DMS79 (cell line): ENCODE measurements at places on chromosomes 4 and X.

- peak; percentile 56 for DNase-seq
Measured at GRCh38 chr4:129362691-129363274, 266.8 kb downstream of the C4orf33 start.

DNA sequence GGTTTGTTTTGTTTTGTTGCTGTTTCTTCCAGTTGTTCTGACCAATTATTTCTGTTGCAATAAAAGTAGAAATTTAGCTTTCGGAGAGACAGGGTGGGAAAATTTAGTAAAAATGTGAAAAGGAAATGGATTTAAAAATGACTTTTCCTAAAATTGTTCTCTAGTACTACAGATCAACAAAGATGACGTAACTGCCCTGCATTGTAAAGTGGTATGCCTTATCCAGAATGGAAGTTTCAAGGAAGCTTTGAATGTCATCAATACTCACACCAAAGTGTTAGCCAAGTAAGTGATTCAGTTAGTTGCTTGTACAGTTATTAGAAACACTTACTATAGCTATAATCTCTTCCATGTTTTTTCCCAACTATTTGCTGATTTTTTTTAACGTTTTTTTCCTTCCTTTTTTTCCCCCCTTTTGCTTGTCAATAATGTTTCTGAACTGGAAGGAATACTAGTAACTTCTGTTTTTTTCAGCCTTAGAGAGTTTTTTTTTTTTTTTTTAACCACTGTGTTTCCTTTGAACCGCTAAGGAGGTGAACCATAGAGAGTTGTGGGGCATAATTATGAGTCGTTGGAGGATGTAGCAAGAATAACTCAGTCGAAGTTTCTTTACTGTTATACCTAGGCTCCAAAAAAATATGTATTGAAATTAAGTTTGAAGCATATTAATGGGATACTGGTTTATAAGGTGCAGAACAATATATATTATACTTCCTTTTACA lies 2.2 kb downstream of the SRP72 start:
- DNase-seq = no peak

- no peak for DNase-seq
Measured at GRCh38 chr4:41360921-41361793, 104.4 kb downstream of the UCHL1 start.

DNA sequence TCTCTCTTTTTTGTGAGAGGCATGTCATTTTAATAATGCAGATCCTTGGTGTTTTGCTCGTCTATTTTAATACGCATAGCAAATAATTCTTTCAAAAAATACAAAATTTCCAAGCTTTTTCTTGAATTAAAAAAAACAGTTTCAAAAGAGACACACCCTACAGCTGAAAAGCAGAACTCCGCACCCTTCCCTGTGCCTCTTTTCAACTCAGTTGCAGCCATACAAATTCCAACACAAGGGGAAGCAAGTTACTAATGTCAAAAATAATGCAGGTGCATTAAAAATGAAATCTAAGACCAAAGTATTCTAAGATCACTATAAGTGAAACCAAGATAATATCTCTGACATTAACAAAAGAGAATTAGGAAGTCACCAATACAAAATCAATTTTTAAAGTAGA lies 66.6 kb downstream of the NR3C2 start:
- DNase-seq = no peak

- DNase-seq = no peak
Measured at GRCh38 chrX:141133272-141133671, 43.7 kb downstream of the LDOC1 start.

DNA sequence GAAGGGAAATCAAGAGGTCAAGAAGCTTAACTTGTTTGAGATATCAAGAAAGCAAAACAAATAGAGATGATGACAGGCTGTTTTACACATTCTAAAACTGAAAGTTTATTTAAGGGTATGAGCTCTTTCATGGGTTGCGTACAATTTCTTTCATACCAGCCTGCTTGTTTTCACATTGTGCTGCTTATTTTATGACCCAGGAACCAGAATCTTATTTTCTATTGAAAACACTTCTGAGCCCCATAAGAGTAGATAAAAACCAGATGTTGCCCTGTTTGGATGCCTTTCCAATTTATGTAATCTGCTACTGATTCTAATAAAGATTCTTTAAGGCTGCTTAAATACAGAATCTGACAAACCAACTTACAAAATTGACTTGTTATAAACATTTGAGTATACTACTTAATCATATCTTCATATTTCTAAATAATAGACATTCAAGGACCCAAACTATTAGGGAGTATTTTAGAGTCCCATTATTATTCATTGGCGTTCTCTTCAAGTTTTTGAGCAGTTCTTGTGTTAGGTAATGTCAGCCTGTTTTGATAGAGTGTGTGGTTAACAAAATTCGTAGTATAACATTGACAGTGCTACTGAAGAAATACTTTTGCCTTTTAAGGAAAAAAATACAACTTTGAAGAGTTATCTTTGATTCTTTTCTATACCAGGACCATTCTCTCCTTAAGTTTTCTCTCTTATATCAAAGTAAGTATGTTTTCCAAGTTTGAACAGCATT lies 74.4 kb downstream of the PDLIM5 start:
- no peak for DNase-seq

DNA sequence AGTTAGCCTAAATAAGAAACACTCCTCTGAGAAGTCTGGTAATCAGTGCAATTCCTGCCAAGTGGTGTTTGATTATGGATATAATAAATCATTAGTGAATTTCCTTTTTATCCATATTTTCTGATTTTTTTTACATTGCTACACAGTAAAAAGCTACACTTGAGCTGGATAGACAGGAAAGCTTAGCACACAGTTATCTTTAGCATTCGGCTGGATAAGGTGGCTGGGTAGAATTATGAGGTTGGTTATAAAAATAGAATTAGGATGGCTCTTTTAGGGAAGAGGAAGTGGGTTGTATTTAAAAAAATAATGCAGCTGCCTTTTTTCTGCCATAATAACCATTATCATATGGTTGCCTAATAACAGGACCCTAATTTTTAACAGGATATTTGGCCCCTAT lies 460.6 kb downstream of the NAF1 start:
- DNase-seq = no peak

GRCh38 chr4:86841309-86841708 lies 7.9 kb downstream of the SLC10A6 start:
- no peak for DNase-seq

DNA sequence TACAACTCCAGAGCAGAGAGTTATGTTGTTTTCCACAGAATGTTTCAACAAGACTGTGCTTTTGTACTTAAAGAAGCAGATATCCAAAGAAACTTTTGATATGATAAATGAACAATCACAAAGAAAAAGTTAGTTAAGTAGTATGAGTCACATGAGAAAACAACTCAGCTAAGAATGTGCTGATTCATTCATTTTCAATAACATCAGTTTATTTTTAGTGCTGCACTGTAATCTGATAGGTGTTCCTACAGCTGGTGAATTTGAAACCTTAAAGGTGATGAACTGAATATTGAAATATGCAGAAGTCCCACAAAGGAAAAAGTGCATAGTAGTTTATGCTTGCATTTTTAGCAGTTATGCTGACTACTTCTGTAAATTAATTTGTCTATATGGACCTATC lies 180.3 kb upstream of the TENM3 start:
- DNase-seq = no peak

- no peak for DNase-seq
Measured at GRCh38 chrX:108316456-108316855, 121.8 kb downstream of the COL4A6 start.

DNA sequence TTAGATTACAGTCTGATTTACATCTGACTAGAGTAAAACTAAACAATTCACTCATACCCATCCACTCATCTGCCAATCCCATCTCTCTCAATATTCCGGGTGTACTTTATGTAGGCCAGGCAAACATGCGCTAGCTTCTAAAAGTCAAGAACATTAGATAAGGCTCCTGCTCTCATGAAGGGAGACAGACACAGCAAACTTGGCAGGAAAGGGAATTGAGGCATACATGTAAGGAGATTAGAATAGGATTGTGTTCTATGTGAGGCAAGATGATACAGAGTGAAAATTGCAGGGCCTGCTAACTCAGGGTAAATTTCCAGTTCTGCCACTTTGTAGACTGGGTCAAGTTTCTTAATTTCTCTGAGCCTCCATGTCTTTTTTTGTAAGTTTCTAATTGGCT lies 135.8 kb downstream of the CDS1 start:
- no peak for DNase-seq

DNA sequence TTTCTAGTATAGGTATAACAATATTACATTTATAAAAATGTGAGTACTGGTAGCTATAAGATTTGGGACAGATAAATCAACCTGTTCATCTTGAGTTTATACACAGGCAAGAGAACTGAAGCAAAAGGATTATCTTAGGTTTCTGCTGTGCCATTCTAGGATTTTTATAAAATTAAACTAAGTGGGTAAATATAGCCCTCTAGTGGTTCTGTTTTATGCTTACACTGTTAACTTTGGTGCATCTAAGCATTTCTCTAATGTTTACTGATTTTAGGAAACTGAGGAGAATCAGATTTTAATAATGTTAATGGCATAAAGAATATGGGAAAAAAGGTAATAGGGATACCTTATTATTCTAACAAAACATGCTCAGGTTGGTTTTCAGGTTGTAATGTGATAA lies 1.1 kb upstream of the RRH start:
- DNase-seq = no peak

GRCh38 chrX:69152417-69152841 lies 12.8 kb downstream of the PJA1 start:
- peak; percentile 40 for DNase-seq

- DNase-seq = no peak
Measured at GRCh38 chr4:148793221-148793620, 351.0 kb upstream of the NR3C2 start.

DNA sequence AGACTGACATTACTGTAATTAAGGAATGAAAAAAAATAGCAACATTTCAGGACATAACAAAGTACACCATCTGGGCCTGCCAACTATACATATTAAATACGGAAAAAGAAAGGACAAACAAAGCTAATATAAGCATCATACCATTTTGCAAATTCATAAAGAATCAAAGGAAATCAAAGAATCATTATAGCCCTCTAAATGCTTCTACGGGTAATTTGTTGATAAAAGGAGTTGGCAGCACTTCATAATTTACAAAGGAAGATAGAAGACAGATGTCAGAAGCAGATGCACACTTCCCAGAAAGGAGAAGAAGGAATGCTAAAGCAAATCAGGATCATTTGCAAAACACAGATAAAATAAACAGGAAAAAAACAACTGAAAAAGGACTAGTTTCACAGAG lies 1757.3 kb downstream of the PCDH7 start:
- DNase-seq = no peak

DNA sequence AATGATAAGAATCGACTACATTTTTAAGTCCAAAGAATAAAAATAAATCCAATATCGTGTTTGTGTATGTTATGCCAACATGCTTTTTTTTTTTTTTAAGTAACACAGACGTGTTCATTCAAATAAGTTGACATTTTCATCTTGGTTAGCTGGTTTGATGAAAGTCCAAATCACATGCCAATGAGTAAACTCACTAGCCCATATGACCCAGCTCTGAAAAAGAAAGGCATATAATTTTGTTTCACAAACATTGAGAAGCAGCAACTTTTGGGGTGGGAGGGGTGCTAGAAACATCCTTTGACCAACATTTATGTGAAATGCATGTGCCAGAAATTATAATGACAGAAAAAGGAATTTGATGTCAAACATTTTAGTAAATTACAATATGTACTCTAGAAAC lies 61.6 kb upstream of the SPP1 start:
- DNase-seq = no peak

DNA sequence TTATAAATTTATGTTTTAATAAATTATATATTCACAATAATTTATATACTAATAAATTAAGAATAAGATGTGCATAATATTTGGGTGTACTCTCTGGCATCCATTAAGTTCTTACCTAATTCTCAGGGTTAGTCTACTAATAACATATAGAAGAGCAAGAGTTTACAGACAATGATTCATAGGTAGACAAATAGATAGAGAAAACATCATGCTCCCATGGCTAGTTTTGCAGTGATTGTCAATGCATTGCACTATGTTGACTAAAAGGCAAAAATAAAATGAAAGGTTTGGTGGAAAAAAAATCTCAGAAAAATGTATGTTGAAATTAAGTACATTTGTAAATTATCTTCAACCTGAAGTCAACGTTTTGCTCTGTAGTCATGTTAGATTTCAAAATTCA lies 606.0 kb downstream of the KCTD8 start:
- no peak for DNase-seq

DNA sequence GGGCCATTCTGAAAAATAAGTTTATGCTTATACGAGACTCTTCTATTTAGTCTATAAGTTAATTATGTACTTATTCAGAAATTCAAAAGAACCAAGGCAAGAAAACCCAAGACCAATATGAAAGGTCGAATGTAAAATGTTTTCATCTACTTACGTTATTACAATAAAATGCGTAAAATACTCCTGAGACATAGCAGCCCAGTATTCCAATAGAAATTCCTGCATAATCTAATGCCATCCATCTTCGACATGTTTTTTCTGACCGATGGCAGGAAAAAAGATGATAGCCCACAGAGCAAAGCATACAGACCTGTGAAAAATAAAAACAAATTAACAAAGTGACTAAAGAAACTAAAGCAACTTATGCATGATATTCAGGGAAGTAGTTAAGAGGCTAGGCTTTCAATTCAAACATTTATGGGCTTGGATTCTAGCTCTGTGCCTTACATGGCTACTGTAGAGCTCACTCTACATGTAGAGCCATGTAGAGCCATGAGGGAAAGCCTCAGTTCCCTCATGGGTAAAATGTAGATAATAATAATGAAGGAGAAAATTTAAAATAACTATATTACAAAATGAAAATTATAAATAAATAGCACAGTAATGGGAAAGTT lies 9.1 kb downstream of the PAQR3 start:
- no peak for DNase-seq
